ENCODE measurements at places on chromosomes 16 and 17.

DNA sequence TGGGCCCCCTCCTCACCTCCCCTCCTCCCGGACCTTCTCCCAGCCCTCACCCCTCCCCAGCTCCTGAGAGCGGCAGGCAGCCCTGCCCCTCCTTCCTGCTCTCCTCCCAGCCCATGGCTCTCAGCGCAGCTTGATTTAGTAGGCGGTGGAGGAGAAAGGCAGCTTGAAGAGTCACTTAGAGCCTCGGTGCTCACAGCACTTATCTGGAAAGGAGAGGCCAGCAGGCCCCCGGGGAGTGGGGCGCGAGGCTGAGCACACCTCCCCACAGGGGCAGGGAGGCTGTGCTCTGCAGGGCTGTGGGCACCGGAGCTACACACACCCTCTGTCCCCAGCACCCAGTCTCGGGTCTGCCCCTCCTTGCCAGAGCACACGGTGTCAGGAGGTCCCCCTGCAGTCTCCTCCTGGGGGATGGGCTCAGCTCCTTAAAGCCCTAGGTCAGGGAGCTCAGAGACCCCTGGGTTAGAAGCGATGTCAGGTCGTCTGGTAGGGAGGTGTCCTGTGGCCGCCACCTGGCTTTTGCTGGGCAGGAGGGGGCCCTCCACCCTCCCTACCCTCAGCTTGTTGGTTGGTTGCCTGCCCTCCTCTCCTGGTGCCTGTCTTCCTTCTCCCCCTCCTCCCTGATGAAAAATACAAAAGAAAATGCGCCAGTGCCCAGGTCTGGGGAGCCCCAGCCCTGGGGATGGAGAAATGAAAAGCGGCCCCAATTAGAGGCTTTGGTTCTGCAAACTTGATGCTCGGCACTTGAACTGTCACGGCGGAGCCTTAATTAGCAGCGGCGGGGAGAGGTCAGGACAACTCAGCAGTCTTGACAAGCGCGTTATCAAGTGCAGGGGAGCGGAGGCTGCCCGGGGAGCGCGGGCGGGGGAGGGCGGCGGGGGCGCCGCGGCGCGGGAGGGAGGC lies 151.1 kb upstream of the GSE1 start:
- DNase-seq: no peak

DNA sequence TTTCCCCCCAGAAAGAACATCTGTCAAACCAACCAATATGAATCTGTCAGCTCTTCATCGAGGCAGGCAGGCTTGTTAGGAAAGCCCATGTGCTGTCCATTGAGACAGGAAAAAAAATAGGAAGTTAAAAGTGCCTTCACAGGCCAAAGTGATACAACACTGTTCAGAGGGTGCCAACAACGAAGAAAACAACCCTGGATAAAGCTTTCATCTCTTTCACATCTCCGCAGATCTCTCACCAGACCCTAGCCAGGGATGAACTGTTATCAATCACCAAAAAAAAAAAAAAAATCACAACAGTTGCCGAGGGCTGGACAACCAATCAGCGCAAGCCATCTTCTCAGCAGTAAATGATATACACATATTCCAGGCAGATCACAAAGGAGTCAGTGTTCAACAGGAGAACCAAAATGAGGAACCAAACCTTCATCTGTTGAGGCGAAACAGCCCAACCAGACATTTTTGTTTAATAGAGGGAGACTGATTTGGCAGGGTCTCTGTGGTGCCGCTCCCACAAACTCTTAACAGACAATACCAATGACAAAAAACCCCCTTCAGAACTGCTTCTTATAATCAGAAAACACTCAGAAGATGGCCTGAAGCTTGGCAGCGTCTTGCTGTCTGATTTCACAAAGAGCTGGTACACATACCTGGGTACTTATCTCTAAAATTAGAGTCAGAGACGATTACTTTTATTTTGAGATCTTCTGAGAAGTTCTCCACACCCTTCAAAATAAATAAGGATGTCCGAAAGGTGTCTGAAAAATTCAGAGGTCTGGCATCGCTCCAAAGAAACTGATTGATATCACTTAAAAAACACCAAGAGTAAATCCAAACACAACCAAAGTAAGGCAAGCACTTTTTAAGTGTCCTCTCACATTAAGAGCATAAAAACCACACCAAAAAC lies 1.8 kb downstream of the MAP3K14 start:
- DNase-seq: no peak

DNA sequence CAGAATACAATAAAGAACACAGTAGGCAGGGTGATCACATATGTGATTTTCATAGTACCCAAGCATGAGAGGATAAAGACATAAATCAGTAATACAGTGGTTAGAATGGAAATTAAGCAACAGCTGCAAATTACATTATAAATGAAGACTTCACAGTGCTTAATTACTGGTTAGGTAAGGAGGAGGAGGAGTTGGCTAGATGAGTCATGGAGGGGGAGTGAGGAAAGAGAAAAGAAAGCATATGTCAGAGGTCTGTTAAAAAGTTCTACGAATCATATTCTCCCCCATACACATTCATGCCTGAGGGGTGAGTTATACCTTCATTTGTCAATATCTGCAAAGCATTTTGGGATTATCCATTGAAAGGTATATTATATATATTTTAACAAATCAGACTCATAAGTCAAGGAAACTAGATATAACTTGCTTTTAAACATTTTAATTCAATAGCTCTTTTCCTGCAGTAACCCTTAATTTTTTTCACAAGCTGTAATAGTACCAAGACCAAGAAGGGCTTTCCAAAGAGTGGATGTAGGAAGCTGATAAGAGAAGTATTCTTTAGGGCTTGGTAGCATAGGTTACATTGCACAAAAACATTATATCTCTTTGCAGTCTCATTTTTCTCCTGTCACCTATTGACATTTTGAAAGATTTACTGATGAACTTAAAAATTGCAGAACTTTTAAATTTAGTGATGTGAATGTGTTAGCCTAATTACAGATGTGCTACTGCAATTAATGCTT lies 99.3 kb downstream of the STXBP4 start:
- DNase-seq: no peak

DNA sequence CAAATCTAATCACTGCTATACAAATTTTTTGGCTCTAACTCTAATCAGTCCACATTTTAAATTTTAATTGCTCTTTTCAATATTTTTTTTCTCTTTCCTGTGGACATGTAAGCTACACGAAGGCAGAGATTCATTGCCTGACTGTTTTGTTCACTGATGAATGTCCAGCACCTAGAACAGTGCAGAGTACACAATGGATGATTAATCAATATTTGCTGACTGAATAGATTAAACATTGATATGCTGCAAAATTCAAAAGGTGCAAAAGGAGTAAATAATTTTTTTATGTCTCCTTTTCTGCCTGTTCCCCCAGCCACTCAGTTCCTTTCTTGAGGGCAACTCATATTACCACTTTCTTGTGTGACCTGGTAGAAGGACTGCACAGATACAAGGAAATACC lies 32.8 kb downstream of the SCNN1B start:
- DNase-seq: no peak

- no peak for DNase-seq
These were observed 2.0 kb upstream of the KRTAP2-1 start for GRCh38 chr17:41049110-41049509.

DNA sequence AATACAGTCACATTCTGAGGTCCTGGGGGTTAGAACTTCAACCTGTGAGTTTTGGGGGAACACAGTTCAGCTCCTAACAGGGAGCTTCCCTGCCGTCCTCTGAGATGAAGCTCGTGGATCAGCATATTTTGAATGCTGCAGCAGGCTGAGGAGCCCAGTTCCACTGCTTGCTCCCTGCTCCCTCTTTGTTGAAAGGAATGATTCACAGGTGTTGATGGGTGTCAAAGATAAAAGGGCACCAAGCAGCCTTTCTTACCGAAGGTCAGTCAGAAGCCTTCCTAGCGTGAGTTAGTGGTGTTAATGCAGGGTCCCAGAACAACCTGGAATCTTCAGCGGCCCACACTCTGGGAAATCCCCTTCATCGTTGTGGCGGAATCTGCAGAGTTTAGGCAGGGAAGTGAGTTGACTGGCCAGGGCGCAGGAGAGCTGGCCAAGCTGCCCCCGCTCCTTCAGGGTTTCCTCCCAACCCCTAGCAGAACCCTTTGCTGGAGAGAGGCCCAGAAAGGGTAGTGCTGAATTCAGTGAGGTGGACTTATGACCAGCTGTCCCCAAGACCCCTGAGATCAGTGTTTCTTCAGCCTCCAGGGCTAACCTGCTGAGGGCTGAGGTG lies 114.8 kb downstream of the GNAO1 start:
- no peak for DNase-seq

- no peak for DNase-seq
These were observed 26.9 kb downstream of the SOCS3 start for GRCh38 chr17:78332991-78333390.

- no peak for DNase-seq
These were observed 14.1 kb downstream of the MAP3K14 start for GRCh38 chr17:45302649-45303173.

- DNase-seq: no peak
These were observed 22.1 kb upstream of the IL17C start for GRCh38 chr16:88616320-88616719.

DNA sequence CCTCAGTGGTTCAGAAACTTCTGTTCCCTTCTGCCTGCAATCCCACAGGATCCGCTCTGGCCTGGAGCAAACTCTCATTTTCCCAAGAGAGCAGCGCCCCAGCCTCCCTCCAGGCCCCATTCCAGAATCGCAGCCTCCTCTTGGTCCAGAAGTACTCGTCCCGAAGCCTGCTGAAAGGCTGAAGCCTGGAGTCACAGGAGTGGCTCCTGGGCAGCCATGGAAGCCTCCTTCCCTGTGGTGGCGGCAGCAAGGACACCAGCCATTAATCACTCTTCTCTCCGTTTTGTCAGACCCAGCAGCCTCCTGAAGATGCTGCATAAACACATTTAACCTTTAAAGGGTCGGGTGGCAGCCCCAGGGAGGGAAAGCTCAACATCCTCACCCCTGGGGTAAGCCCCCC lies 66.9 kb upstream of the TNRC6C start:
- DNase-seq: no peak

DNA sequence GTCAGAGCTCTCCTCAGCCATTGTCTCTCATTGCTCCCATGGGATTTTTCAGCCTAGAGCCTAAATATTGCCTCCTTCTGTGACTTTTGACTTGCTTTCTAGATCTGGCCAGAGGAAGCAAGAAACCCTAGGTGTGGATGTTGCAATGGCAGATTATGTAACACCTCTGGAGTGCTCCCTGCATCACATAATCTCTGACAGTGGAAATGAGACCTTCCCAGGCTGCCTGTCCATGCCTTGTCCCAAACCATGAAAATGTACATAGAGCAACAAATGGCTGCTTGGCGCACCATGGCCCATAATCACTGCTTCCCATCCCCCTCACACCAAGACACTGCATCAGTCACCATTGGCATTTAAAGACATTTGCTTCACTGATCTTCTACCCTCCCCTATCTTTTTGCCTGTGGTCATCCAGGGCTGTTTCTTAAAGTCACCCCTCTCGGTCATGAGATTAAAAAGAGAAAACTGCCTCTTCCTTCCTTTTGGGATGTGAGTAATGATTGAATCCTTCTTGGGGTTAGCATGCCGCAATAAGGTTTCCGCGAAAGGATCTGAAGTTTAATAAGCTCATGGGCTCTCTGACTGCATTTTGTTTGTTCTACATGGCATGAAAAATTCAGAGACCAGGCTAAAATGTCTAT lies 34.2 kb upstream of the CCL2 start:
- DNase-seq: no peak

- no peak for DNase-seq
These were observed 59.7 kb upstream of the SDK2 start for GRCh38 chr17:73703917-73704316.

- DNase-seq: no peak
These were observed 75.1 kb downstream of the METRNL start for GRCh38 chr17:83154311-83155127.

DNA sequence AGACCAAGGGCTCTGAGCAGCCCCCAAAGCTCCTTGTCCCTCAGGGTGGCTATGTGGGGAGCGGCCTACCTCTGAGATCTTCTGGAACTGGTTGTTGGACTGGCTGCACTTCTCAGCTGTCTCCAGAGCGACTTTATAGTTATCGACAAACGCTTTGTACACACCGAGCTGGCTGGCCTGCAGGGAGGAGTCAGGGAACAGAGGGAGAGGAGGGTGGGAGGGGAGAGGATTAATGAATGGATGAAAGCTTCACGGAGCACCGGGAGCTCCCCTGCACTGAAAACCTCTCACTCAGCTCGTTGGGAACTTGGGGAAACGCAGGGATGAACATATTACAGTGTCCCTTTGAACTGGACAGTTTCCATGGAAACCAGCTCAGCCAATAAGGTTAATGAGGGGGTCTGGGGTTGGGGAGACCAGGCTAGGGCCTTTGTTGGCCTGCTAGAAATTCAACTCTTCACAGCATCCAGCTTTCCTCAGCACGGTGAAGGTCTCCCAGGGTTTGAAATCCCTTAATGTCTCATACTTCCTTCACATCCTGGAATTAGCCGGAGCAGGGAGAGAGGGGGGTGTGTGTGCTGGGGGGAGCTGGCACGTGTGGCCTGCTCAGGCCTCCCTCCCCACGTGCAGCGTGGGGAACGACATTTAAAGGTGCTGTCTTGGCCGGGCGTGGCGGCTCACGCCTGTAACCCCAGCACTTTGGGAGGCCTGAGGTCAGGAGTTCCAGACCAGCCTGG lies 86.7 kb downstream of the TIMM22 start:
- no peak for DNase-seq

DNA sequence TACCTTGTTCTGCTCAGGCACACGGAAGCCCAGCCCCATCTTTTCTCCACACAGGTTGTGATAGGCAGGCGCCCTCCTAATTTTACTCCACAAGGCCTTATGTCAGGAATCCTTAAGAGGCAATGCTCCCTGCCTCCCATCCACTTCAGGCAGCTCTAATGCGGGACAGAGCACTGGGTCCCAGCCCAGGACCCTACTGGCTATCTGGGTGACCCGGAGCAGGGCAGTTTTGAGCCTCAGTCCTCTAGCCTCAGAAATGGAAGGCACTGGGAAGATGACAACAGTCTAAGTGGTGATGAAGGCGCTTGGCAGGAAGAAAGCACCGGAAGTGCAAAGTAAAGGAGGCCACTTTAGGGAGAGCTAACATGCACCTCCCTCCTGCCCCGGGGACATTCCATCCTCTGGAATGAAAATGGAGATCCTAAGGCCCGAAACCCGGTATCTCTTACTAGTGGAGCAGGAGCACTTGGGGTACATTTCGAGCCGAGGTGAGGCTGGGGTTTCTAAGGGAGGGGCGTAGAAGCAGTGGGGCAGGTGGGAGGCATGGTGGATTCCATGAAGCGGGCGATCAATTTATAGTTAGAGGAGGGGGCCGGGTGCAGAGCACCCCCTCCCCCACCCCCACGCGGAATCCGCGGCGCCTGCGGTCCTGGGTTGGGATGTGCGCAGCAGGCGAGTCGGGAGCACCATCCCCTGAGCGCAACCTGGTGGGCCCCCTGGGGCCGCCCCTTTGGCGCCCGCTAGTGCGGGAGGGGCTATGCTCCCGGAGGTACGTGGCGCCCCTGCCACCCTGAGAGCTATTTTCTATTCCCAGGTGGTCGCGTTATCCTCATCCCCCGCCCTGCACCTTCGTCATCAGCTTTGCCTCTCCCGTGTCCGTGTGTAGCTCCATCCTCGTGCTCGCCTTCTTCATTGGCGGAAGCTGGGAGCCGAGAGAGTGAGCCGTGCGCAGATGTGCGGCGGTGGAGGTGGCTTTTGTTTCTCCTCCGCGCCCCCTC lies 4.9 kb downstream of the MT1F start:
- DNase-seq: no peak

- DNase-seq: peak; percentile 64
These were observed at the start of gene NME3 for GRCh38 chr16:1771188-1771863. Gene NME3, minus strand, starts transcription at chr16:1771543. Its CDS starts 9 bp downstream, at chr16:1771534.

- DNase-seq: no peak
These were observed 19.9 kb upstream of the ATP2C2 start for GRCh38 chr16:84348386-84348888.

All from activated T-helper 1 cell treated with Interleukin-2 at 50 U/mL for 16 hours (primary cell).